ENCODE measurements at places on chromosomes 5 and 9.

- peak; percentile 22 for DNase-seq
Measured at GRCh38 chr9:80775530-80775929, 913.8 kb downstream of the TLE1 start.

GRCh38 chr5:103138202-103138690 is 18.1 kb downstream of the PPIP5K2 start:
- no peak for DNase-seq

GRCh38 chr9:8571643-8572042 is 772.1 kb upstream of the DMAC1 start:
- no peak for DNase-seq

- no peak for DNase-seq
Measured at GRCh38 chr9:68841276-68842052, 136.4 kb downstream of the PIP5K1B start.

DNA sequence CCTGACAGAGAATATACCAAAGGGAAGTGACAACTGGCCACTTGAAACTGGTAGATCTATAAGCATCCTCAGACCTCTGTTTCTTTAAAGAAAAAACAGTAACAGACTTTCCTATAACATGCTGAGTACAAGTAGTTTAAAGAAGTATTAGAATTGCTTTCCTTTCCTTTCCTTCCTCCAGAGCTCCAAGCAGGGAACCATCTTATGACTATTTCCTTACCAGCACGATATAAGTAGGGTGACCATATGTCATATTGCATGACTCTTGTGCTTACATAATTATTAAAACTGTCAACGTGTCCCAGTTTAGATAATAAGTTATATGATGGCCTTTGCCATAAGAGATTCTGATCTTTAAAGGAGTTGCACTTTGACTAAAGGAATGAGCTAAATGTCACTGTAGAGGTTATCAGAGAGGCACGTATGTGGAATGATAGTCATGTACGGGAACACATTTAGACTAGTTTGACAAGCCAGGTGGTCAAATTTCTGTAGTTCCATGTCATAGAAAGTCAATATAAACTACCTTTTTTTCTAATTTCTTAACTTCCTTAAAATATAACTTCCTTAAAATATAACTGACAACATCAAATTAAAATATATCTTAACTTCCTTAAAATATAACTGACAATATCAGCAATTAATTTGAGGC is 212.7 kb upstream of the CD180 start:
- no peak for DNase-seq

- no peak for DNase-seq
Measured at GRCh38 chr9:1962122-1962521, 53.0 kb upstream of the SMARCA2 start.

- no peak for DNase-seq
Measured at GRCh38 chr5:136703706-136704105, 338.4 kb upstream of the TRPC7 start.

- DNase-seq = peak; percentile 86
Measured at GRCh38 chr9:88476491-88477271, 58.3 kb upstream of the NXNL2 start.

Measured in RCC 7860 (cell line).